ENCODE measurements at places on chromosomes 16 and 17.

- no peak for DNase-seq
These were observed 182.8 kb downstream of the SEC14L1 start for GRCh38 chr17:77323413-77324171.

DNA sequence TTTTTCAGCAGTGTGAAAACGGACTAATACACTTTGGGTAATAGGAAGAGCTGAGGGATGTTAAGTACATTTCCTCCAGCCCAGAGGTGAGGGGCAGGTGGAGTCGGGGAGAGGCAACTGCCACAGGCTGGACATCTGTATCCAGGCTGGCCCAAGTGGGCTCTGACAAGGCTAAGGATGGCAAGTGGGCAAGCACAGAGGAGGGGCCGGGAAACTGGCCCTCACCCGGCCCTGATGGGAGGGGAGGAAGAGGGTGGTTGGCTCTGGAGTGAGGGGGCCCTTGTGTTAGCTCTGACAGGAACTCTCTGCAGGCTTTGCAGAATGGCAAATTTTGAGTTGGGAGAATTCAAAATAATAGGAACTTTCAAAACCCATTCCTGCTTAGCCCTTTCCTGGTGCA, 251.0 kb upstream of the TNRC6C start:
- no peak for DNase-seq

DNA sequence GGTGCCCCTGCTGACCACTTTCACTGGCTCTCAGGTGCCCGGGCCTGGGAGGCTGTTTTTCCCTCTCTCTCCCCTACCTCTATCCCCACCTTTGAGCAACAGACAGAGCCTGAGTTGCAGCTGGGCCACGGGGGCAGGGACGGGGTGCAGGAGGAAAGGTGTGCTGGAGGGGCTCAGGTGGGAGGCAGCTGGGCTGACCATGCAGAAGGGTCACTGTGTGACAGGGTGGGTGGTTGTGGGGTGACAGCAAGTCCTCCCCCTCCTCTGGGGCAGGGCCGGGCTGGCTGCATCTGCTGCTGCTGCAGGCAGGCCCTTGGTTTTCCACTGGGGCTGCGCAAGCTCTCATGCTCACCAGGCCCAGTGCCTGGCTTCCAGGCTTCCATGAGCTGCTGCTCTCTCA, 6.6 kb downstream of the ZNF319 start:
- DNase-seq = no peak

DNA sequence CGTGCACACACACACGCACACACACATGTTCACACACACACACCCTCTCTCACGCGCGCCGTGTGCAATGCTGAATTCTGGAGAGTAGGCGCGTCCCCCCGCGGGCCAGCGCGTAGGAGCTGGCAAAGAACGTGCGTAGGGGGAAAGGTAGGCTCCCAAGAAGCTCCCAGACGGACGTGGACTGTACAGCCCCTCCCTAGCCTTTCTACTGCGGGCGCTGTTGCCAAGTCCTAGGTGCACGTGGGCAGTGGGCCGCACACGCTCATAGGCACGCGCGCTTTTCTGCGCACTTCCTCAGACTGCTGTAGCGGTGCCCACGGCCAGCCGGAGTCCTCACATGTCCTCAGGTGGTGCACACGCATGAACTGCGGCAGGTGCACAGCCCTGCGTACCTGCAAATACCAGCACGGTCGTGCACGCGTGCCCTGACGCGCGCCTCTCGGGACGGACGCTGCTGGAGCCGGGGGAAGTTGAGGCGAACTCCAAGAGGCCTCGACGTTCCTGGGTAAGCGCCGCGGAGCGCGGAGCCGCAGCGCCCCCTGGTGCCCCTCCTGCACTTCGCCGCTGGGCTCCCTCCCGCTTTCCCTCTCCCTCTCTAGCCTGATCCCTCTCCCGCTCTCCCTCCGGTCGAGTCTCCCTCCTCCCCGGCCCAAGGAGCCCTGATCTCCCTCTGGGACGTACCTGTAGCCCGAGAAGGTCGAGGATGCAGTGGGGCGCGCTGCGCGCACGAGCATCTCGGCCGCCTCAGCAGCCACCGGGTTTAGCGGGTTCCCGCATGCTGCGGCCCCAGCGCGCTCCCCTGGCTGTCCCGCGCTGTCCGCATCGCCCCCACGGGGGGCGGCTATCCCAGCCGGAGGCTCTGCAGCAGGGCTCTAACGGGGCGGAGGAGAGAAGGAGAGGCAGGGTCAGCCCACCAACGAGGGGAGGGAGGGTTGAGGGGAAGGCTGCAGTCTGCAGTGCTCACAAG, 749 bp downstream of the GRIN2A start:
- DNase-seq = no peak

- no peak for DNase-seq
These were observed 117.8 kb downstream of the SLC39A11 start for GRCh38 chr17:72974605-72975232.

GRCh38 chr17:30927756-30928155, 6.0 kb downstream of the ADAP2 start:
- DNase-seq = no peak

DNA sequence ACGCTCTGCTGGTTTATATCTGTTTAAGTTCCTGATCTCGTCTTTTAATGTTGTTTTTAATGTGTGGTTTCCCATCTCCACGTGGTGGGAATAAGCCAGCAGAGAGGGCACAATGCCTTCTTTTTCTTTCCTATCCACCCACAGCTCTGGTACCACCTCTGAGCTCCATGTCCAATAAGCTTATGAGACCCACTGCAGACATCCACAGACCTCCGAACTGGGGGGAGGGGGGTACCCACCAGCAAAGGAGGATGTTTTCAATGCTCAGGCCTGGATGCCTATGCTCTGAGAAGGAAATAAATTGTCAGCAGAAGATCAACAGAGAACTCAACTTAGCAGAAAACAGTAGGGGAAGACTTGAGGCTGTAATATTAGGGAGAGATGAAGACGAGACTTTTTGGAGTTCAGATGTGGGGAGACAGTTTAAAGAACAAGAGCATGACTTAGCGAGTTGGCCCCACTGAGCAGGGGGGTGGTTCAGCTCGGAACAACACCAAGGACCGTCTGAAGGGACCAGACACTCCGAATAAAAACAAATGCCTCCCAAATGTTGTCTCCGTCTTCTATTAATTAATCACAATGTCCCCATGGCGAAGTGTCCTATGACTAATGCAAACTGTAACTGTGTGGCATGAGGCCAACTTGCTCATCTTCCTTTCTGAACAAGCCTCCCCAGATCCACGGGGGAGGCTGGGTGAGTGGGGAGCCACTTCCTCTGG, 62.7 kb downstream of the GAS7 start:
- no peak for DNase-seq

DNA sequence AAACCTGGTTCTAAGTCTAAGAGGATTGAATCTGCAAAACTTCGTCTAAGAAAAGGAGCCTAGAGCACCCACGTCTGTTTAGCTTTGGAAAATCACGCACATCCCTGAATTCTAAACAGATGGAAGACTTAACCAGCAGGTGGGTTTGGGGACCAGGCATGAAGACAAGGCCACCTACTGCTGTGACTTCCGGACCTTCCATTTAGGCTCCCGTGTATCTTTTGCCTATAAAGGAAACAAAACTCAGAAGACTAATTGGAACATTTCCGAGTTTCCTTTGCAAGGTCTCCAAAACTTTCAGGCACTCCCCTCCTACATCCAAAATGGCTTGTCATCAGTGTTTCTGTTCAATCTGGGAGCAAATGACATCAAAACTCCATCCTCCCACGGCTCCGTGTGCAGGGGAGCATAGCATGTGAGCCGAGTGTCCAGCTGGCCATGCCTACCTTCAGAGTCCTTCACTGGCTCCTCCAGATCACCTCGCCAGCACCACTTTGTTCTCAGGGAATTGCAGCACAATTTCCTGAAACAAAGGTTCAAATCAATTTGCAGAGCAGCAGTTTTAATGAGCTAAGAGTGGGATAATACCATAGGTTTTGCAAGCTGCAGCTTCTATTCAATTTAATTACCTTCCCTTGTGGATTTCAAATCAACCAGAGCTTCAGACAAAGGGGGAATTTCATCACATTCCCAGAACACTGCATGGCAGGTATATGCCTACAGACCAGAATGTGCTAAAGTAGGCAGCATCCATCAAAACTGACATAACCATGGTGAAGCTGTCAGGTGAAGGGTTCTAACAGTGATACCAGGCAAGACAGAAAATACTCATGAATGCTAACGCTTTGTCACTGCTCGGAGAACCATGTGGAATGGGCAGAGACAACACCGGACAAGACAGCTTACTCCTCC, 23.5 kb downstream of the CACNG1 start:
- DNase-seq = no peak

GRCh38 chr16:1545044-1546040, 11.9 kb downstream of the TMEM204 start:
- no peak for DNase-seq
